Urinary bladder (tissue), 4 donors: ENCODE measurements at places on chromosomes 13 and 19. TPM values are rescaled to one million over a fixed set of nuclear protein-coding genes. Genes with fewer than 3 reads are reported as not detected.
A peak's percentile ranks its signal among the peaks of the same experiment; 100 is the strongest.

Gene LPAR2
- 4.1 TPM for total RNA-seq

- no peak for DNase-seq
Measured at GRCh38 chr19:46374536-46375475, 27.9 kb downstream of the PPP5C start.

Gene ZNF808
- 40.6 TPM for total RNA-seq

DNA sequence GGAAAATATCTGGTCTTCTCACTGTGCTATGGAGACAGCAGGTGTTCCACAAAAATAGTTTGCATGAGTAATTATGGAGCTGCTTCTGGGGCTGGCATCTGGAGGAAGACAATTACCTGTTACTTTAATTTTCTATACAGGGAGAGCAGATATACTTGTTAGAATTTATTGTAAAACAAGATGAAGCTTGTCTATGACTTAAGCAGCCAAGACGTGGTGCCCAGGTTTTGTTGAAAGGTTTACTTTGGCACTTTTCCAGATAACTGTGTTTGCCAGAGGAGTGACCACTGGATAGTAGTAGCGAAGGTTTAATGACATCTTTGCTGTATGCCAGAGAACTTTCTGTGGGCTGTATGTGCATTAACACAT lies 134.5 kb upstream of the KL start:
- DNase-seq = peak; percentile 63

DNA sequence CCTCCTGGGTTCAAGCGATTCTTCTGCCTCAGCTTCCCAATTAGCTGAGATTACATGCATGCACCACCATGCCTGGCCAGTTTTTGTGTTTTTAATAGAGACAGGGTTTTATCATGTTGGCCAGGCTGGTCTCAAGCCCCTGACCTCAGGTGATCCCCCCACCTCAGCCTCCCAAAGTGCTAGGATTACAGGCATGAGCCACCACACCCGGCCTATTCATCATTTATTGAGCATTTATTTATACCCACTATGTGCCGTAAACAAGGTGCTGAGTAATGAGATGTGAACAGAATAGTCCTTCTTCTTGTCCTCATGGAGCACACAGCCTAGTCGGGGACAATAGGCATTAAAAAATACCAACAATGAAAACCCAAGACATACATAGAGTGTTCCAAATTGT lies 25.6 kb downstream of the ACTN4 start:
- no peak for DNase-seq

Gene TEKTIP1
- total RNA-seq = not detected

Gene OR4F17
- not detected for total RNA-seq

DNA sequence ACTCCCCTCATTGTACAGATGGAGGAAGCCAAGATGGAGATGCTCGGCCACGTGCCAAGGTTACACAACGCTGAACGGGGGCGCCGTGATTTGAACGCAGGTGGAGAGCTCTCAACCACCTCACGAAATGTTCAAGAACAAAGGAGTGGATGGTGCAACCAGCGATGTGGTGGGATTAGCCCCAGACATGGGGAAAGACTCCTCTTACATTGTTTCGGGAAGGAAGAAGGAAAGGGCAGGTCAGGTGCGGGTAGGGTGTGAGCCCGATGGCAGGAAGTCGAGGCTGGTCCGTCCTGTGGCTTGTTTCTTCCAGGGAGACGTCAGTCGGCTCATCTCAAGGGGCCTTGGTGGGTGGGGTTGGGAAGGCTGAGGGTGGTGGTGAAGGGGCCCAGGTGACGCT lies 7.1 kb upstream of the KLK14 start:
- DNase-seq = no peak

Gene SELENOV
- total RNA-seq = 0.37 TPM

DNA sequence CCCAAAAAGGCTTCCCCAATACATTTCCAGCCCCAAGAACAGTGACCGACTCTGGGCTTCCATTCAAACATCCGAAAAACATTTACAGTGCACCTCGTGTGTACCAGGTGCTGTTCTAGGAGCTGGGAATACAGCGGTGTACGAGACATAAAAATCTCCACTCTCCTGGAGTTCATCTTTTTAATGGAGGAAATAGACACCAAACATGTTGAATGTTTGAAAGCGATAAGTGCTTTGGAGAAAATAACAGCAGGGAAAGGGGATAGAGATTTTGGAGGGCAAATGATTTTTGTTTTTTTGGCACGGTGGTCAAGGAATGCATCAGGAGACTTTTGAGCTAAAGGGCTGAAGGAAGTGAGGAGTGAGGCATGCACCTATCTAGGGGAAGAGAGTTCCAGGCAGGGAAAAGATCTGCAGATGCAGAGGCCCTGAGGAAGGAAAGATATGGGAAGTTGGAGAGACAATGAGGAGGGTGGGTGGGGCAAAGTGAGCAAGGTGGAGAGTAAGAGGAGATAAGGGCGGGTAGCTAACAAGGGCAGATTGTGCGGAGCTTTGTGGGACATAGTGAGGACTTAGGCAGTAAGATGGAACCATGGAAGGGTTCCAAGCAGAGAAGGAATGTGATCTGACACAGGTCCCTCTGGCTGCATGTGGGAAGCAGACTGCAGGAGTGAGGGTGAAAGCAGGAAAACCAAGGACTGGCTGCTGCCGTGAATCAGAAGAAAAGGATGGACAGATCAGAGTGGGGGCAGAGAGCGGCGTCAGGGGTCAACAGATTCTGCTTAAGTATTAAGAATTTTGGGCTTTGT lies 703 bp upstream of the FBL start:
- DNase-seq = no peak

Gene FCER2
- total RNA-seq = 0.21 TPM

DNA sequence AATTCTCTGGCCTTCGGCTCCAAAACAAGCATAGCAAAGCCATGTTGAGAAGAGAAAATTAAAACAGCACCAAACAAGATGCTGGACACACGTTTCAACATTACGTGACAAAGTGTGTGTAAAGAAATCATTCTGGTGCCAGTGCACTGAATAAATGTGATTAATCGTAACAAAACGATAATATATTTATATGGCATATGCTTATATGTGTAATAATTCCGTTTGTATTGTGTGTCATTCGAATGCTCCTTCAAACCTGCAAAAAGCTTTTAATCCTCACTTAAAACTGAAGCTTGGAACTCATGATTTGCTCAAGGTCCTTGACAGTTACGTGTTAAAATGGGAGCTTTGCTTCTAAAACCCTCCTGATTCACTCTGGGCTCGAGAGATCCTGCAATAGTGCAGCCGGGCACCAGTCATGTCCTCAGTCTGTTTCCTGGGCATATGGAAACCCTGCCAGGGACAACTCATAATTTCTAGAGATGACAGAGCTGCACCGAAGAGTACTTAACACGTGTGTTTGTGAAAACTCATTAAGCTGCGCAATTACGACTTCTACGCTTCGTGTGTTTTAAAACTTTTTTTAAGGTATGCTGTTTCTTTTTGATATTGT lies 731 bp upstream of the AKAP8L start:
- no peak for DNase-seq

- no peak for DNase-seq
Measured at GRCh38 chr19:4987692-4988370, 18.9 kb downstream of the KDM4B start.

GRCh38 chr13:23751195-23751594 lies 138.0 kb downstream of the MIPEP start:
- DNase-seq = no peak

Gene CYP2A6
- not detected for total RNA-seq

GRCh38 chr19:33606556-33606955 lies 15.2 kb upstream of the CHST8 start:
- no peak for DNase-seq

DNA sequence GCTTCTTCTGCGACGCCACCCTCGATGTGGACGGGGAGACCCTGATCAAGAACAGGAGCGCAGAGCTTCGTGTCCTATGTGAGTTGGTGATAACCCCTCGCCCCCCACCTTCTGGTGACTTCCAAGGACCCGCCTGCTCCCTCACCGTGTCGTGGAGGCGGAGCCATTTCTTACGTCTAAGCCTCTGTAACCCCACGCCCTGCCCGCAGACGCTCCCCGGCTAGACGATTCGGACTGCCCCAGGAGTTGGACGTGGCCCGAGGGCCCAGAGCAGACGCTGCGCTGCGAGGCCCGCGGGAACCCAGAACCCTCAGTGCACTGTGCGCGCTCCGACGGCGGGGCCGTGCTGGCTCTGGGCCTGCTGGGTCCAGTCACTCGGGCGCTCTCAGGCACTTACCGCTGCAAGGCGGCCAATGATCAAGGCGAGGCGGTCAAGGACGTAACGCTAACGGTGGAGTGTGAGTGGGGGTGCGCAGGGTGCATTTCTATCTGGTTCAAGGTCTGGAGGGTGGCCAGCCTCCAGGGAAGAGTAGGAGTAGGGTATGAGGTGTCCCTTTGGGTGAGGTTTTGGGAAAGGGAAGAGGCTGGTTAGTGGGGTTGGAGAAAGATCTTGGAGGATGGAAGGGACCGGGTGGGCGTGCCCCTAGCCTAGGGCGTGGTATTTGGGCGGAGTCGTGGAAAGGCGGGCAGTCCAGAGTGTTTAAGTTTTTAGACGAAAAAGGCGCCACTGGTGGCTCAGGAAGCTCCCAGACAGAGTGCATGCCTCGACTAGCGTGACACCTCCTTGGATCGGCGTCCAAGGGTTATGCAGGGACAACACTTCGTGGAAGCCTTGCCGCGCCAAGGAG lies 3.3 kb downstream of the ICAM5 start:
- DNase-seq = no peak

DNA sequence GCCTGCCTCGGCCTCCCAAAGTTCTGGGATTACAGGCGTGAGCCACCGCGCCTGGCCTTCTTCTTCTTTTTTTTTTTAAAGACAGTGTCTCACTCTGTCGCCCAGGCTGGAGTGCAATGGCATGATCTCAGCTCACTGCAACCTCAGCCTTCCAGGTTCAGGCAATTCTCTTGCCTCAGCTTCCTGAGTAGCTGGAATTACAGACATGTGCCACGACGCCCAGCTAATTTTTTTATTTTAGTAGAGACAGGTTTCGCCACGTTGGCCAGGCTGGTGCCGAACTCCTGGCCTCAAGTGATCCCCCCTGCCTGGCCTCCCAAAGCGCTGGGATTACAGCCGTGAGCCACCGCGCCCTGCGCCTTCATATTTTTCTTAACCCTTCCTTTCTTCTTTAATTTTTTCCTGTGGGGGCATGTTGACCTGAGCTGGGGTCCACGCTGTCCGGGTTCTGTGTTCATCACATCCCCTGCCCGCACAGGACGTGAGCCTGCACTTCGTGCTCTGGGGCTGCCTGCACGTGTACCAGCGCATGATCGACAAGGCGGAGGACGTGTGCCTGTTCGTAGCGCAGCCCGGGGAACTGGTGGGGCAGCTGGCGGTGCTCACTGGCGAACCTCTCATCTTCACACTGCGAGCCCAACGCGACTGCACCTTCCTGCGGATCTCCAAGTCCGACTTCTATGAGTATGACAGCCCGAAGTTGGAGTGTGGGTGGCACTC lies 14.1 kb downstream of the PNPLA6 start:
- no peak for DNase-seq

GRCh38 chr19:32809754-32810153 lies 59.8 kb downstream of the SLC7A9 start:
- no peak for DNase-seq

DNA sequence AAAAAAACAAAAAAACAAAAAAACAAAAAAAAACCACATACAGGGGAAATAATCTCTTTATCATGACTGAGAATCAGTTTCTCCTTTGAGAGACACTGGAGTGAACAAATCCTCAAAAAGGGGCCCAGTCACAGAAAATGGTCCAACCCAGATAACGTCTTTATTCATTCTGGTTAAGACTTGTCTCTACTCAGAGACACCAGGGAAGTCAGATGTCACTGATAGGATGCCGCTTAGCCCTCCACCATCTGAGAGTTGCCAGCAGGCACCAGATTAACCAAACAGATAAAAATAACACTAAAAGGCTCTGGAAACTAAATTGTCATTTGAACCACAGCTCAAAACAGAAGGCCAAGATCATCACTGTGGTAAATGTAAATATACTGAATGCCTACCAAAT lies 1163.4 kb upstream of the ATXN8OS start:
- DNase-seq = no peak

GRCh38 chr13:106234636-106235035 lies 300.8 kb downstream of the EFNB2 start:
- no peak for DNase-seq

Gene SMIM44
- total RNA-seq = not detected

DNA sequence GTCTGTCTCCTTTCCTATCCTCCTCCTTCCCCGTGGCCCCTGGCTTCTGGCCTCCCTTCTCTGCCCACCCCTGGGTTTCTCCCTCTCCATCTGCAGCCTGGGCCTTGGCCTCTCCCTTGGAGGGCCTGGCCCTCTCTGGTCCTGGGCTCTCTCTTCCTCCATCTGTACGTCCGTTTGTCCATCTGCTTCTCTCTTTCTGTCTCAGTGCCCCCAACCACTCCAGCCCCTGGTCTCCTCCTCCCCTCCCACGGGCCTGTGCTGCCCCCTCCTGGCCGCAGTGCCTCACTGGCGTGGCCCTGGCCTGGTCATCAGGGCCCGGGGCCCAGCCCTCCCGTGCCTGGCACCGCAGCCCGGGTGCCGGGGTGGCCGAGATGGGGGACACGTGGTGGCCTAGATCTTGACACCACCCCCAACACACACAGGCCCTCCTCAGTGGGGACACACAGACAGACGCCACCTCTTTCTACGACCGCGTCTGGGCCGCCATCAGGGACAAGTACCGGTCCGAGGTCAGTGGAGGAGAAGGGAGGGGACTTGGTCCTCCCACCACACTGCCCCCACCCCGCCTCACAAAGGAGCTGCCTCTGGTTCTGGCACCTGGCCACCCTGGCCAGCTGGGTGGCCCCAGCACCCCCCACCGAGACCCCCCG lies 11.3 kb downstream of the PRKCSH start:
- no peak for DNase-seq

DNA sequence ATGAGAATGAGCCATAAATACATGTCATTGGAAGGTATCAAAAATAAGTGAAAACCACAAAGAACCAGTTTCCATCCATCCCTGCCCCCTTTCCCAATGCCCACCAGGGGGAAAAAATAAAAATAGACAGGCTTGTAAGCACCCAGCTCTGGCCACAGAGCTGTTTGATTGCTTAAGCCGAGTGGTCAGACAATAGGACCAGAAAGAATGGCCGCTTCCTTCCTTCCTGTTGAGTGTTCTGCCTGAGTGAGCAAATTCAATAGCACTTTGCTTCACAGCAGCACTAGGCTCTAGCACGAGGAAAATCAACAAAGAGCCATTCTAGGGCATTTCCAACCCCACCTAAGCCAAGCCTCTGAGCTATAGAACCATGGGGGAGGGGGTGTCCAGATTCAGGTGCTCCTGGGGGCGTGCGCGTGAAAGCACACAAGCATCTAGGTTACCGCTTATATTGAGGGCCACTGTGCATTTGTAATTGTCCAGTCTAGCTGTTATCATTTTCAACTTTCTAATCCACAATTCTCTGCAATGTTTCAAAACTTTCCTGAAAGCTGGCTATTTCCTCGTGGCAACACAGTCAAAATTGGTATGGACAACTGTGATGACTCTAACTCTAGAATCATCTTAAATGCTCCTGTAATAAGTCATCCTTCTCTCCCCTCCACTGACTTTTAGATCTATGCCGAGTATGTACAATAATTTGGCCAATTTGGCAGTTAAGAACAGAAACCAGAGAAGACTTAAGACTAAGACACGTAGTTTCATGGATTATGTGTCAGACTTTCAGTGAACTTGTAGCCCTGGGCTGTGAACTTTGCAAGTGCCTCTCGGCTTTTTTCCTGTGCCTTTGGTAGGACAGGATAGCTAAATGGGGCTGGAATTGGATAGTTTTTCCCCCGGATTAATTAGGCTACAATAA lies 64.3 kb downstream of the SPRY2 start:
- DNase-seq = no peak
